ENCODE measurements at places on chromosomes 5 and 9. TPM values are rescaled to one million over a fixed set of nuclear protein-coding genes. Genes with fewer than 3 reads are reported as not detected.

The PHYKPL gene
- 16.1 TPM for total RNA-seq

DNA sequence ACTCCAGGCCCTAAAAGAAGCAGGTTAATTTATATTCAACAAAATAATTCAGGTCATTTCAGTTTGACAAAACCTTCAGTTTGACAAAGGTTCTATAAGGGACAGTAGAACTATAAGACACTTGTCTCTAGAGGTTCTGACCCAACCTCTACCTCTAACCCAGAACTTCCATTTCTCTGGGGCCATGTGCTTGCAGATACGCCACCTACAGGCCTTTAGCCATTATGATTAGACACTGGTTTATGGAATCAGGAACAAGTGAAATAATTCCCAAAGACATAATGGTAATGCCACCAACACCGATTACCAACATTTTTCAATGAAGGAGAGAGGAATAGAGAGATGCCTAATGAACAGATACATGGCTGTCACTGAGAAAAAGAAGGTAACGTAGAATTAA lies 733.9 kb downstream of the PRELID2 start:
- DNase-seq = no peak

DNA sequence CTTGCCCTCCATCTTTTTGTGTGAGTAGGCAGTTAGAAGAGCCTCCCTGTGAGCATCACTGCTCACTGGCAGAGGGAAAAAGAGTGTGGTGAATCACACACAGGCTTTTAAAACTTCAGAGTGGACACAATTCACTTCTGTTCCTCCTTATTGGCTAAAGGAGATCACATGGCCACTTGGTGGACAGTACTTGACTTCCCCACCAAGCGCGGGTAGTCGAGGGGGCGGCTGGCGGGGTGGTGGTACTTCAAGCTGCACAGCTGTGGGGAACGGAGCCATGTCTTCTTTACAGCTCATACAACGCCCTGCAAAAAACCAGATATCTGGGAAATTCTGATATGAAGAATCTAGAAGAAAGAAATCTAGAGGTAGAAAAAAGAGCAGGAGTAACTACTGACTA lies 95.4 kb downstream of the PAM start:
- DNase-seq = no peak

DNA sequence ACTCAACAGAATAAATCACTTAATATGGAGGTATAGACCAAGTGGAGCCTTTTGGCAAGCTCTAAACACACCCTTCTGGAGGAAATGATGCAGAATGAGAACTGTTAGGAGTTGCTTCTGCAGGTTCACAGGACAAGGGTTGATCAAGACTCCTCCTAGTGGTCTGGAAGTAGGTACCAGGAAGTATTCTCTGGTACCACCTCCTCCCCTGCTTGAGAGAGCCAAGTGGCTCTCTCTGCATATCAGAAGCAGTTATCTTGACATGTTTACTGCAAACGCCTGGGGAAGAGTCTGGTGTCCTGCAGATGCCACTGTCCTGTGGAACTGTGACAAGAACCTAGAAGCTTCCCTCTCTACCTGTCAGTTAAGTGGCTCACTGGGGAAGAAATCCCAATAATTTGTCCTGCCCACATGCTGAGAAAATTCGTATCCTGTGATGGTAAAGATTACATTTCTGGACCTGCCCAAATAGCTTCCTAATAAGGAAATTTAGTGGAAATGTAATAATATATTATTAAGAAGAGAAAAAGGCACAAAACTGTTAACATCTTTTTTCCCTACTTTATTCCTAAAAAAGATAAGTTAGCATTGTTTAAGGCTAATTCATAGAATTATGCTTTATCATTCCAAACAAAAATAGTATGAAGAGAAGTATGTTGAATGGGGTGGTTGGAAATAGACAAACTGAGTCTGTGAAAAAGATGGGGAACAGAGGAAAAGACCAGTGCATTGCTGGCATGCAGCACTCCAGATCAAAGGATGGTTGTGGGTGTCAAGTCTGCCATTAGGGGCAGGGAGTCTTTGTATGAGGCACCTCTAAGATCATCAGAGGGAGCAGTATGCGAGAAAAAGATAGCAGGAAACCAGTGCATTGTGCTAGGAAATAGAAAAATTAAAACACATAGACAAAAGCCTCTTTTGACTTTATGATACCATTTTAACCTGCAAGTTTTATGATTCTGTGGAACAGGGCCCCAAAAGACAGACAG lies 118.8 kb downstream of the CDC42SE2 start:
- DNase-seq = peak; percentile 53

The SLC4A9 gene
- not detected for total RNA-seq

- DNase-seq = peak; percentile 80
These were observed 9.6 kb downstream of the PCYOX1L start for GRCh38 chr5:149367249-149367971.

DNA sequence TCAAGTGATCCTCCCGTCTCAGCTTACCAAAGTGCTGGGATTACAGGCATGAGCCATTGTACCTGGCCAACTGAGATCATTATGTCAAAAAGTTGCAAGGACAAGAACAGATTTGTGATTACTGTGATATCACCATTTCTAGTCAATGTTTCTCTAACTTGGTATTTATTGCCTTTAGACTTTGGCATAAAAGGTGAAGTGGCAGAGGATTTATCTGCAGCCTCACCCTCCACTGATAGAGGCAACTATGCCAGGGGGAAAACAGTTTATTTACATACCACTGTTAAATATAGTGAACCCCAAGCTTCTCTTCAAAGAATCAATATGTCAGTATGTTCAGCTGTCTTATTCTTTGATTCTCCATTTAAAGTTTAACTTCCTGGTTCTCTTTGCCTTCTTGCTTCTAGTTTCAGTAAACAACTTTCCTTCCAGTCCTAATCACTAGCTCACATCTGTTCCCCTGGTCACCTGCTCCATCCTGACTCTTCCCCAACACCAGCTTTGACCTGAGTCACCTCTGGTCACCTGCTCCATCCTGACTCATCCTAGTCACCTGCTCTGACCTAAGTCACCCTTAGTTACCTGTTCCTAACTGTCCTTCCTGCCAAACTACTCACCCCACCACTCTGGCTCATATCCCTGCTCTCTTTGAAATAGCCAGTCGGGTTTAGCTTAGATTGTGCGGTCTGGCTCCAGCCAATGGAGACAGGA lies 29.9 kb downstream of the SEMA6A start:
- DNase-seq = no peak

DNA sequence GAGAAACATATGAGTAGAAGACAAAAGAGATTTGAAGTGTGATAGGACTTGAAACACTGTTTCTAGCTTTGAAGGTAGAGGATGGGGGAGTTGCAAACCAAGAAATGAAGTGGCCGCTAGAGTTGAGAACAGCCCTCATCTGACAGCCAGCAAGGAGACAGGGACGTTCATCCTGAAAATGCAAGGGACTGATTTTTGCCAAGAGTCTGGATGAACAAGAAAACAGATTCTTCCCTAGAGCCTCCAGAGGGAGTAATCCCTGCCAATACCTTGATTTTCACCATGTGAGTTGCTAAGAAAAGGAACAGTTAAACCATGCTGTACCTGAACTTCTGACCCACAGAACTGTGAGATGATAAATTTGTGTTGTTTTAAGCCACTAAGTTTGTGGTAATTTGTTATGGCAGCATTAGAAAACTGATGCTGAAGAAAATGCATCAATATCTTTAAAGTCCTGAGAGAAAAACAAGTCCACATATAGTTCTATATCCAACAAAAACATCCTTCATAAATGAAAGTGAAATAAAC lies 154.0 kb upstream of the ADAMTSL1 start:
- DNase-seq = no peak

DNA sequence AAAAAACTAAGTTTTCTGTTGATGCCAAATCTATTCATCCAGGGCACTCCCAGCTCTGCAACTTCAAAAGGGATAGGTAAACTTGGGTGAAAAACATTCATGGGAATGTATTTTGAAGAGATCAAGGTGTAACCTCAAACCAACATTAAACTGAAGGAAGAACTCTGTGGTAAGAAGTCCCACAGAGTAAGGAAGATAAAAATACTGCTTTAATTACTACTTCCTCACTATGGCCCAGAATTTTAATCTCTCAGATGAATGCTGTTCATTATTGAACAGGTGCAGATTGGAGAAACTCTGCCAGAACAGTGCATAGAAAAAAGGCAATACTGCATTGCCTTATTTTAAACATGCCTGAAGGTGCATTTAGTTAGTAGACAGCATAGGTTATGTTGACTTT lies 37.6 kb upstream of the ANXA1 start:
- no peak for DNase-seq

DNA sequence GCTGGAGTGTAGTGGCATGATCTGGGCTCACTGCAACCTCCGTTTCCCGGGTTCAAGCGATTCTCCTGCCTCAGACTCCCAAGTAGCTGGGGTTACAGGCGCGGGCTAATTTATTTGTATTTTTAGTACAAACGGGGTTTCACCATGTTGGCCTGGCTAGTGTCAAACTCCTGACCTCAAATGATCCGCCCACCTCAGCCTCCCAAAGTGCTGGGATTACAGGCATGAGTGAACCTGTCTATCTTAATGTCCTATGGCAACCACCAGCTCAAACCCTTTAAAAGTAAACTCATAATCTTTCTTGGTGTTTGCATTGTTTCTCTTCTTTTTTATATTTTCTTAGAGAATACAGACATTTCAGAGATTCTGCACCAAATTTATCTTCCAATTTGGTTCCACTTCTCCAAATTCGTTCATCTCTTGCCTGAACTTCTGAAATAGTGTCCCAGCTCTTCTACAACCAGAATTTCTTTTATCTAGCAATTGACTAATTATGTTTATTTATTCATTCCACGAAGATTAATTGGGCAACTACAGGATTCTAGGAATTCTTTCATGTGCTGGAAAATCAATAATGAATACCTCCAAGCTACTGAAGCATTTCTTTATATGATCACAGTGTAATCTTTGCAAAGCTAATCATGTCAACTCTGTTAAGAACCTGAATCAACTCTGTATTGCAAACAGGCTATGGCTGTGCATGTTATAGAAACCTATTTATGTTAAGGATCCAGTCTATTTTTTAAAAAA lies 60.0 kb upstream of the TYRP1 start:
- no peak for DNase-seq

DNA sequence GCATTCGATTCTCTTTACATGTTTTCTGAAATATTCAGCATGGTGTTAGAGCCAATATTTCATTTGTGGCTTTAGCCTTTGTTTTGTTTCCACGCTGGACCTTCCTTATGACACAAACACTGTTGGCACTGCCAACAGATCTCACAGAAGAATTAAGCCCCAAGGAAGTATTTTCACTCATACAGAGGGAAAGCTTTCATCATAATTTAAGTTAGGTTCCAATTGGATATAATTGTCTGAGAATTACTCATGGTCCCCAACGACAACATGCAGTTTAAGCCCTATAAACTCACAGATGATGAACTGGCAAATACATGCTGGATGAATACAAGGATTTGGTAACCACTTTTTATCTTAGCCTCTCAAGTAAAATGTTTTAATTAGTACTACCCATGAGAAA lies 259.5 kb downstream of the EBF1 start:
- DNase-seq = no peak

DNA sequence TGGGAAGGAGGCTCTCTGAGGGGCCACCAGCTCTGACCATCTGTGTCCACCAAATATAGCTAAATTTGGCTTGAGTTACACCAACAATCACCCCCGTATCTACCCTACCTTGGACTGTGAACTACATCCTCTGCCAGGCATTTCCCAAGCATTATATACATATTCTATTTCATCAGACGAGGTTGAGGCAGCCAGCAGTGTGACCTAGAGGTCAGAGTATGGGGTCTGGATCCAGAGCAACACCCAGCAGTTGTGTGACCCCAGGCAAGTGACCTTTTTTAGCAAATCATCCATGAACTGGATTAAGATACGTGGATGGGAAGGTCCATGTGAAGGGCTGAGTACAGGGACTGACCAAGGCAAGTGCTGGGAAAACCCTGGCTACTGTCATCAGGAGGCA lies 180.6 kb downstream of the HSPA4 start:
- DNase-seq = no peak

GRCh38 chr9:117927354-117927753 lies 223.2 kb downstream of the TLR4 start:
- DNase-seq = no peak

DNA sequence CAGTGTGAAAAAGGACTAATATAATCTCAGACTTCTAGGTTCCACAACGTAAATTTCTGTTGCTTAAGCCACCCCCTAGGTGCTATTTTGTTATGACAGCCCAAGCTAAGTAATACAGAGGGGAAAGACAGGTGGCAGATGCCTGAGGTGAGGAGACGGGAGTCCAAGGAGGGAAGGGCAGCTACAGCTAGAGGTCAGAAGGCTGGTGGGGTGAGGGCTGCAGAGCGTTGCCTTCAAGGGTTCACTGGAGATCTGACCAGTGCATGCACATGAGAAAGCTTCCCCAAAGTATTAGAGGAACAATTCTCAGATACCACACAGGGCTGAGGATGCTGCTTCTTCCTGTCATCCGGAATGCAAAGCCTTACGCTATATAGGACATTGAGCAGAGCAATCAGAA lies 104.7 kb upstream of the IRX4 start:
- DNase-seq = no peak

DNA sequence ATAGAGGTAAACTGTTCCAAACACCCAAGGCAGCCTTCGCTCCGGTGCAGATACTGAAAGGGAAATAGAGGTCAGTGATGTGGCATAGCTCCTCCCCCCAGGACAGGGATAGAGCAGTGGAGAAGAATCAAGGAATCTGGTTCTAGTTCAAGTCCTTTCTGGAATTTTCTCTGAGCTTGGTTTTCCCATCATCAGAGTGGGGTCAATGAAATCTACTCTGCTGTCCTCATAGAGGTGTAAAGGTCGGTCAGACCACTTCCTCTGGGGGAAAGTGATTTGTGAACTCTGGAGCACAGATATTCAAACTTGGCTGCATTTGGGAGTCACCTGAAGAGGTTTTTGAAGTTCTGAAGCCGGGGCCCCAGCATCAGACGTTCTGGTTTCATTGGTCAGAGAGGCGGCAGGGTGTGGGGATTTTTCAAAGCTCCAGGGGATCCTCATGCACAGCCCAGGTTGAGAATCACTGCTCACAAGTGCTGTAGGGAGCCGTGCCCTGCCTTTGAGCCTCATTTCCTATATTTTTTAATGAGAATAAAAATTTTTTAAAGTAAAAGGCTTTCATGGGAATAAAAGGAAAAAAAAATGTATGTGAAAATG lies 105.7 kb upstream of the RAD23B start:
- no peak for DNase-seq

- DNase-seq = no peak
These were observed 42.4 kb downstream of the FYB1 start for GRCh38 chr5:39176759-39177630.

- no peak for DNase-seq
These were observed 3.8 kb downstream of the ZFYVE16 start for GRCh38 chr5:80411589-80412219.

DNA sequence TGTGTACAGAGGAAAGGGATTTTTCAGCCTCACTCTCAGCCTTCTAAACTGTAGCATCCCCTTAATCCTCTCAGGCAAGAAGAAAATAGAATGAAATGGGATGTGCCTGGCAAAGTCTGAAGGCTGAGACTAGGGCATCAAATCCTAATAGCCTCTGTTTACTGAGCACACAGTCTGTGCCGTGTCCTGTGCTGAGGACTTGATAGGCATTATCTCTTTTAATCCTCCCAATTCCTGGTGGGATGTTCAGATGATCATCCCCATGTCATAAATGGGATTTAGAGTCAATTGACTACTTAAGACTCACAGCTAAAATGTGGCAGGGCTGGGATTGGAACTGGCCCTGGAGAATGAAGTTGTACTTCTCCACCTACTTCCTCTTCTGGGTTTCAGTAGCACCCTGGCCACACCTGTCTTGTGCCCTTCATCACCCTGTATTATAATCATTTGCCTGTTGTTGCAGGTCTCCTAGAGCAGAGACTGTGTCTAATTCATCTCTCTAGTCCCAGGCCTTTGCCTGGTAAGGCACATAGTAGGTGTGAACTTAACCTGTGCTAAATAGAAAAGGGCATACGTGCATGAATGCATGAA lies 81.0 kb downstream of the WWC1 start:
- no peak for DNase-seq

The NEURL1B gene
- 15.4 TPM for total RNA-seq

The APBA1 gene
- 4.5 TPM for total RNA-seq
